Bone marrow (tissue), 2 donors: ENCODE measurements at places on chromosomes 2 and 18.

DNA sequence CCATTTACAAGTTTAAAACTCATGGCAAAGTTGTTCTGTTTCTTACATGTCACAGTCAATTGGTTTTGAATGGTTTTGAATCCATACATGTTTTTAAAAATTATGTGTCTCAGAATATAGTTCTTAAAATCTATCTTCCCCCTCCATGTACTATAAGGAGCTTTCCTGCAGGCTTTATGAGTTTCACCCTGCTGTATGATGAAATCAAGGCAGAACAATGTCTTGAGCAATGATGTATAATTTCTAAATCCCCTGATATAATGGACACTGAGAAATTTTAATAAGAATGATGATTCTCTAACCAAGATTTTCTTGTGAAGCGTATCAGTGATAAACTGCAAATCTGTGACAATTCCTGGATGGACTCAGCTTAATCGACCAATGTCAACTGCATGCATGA is 10.6 kb upstream of the ZNF516 start:
- no peak for DNase-seq

DNA sequence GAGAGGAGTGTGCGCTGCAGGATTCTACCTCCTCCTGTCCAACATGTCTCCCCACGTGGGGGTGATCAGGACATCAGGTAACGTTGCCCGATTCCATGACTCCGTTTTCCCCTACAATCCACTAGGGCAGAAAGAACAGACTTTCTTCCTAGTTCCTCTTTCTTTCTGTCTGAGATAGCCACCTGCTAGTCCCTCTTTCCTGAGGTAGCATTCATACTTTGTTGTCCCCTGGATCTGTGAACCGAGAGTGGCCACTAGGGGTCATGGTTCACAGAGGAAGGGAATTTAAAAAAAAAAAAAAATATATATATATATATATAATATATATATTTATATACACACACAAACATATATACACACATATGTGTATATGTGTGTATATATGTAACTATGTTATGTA is 210.0 kb upstream of the ZNF521 start:
- no peak for DNase-seq

GRCh38 chr2:224959556-224959955 is 82.7 kb downstream of the DOCK10 start:
- DNase-seq: no peak

- DNase-seq: no peak
Observed at GRCh38 chr18:12751891-12752290, 49.0 kb downstream of the PSMG2 start.

DNA sequence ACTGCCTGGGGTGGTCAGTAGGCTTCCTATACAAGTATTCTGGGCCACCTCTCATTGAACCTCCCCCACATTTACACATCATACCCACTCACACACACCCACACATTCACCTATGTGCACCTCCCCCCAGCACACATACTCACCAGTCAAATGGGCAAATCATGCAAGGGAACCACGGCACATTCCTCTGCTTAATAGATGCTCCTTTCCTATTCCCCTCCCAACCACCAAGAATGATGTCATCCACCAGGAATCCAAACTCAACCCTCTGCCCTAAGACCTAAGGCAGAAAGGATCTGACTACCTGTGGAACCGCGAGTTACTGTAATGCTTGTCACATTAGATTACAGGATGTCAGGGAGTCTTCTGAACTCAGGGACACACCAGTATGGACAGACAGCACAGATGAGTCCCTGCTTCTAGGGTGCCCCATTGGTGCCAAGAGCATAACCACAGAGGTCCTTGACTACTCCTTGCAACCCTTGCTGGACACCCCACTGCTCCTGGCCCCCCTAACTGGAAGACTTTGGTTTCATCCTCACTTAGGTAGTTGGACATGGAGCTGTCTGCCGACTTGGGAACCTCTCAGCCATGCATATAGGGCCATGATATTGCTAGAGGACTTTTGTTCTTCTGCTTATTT is 21.5 kb upstream of the CAB39 start:
- DNase-seq: no peak

- peak; percentile 58 for DNase-seq
Observed at GRCh38 chr2:112048887-112049286, 6.2 kb upstream of the TMEM87B start.

DNA sequence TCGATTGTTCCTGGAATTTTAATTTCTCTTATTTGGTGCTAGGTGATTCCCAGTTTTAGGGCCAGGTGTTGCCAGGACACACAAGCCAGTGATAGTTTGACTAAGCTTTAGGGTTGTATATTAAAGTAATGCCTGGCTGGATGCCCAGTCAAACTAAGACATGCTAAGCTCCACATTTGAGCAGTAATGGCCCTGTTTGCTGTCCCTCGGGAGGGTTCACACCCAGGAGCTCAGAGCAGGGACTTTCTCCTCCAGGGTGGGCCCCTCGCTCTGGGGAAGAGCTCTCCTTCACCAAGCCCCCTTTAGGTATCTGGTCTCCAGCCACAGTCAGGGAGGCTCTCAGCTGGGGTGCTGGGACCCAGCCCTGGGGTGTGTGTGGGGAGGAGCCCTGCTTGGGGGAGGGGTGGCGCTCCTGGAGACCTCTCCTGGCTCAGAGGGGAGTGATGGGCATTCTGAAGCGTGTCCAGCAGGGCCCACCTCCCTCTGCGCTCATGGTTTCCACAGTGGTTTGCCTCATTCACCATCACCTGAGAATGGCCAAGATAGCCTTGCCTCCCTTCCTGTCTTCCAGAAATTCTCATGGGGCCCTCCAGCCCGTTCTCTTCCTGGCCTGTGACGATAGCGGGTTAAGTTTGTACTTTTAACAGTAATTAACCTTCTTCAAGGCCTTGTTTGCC is 31.7 kb downstream of the INPP4A start:
- DNase-seq: no peak

DNA sequence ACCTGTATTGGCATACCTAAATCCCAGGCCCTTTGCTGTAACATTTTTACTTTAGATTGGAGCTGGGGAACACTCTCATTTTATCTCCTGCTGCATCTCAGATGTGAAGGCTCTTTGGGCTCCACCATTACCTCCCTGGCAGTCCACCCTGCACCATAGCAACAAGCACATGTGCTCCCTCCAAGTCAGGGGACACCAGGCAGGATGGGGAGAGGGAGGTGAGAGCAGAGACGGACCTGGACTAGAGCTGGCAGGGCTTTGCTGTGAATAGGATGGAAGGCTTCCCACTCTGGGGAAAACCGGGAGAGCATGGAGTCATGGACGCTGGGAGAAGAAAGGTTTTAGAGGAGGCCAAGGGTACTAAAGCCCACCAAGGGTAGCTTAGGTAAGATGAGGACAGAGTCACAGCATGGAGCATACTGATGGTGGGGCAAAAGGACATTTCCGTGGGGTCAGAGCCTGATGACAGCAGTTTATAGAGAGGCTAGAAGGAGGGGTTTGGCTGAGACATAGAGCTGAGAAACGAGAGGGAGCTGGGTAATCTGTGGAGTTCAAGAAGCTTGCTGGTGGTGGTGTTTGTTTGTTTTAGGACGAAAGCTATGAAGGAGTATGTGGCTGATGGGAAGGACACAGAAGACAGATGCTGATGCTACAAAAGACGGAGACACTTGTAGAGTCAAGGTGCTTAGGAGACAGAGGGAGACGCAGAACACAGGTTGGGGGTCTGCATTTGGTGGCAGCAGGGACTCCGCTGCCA is 134.8 kb downstream of the COL6A3 start:
- DNase-seq: no peak

GRCh38 chr2:225738735-225739134 is 339.2 kb downstream of the NYAP2 start:
- no peak for DNase-seq

- DNase-seq: no peak
Observed at GRCh38 chr2:226213717-226214116, 585.9 kb downstream of the IRS1 start.

GRCh38 chr18:77162580-77162979 is 30.0 kb upstream of the MBP start:
- DNase-seq: no peak

DNA sequence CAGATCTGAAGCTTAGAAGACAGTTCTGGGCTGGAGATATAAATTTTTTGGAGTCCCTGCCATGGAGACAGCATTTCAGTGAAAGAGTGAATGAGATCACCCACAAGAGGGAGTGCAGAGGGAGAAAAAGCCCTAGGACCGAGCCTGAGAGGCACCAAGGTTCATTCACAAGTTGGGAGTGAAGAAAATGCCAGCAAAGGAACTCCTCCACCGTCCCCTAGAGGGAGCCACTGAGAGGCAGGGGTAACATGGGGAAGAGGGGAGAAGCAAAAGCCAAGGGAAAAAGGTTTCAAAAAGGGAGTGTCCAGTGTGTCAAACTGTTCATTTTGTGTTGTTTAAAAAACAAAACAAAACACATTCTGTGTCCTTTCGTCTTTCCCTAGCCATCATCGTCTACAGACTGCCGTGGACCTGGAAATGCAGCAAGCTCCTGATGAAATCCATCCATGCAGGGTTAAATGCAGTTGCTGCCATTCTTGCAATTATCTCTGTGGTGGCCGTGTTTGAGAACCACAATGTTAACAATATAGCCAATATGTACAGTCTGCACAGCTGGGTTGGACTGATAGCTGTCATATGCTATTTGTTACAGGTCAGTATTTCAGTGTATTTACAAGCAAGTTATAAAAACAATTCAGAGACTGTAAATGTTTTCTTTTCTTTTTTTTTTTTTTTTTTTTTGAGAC is 19.1 kb downstream of the CYBRD1 start:
- no peak for DNase-seq

GRCh38 chr2:54274781-54275242 is 18.8 kb upstream of the TSPYL6 start:
- no peak for DNase-seq

DNA sequence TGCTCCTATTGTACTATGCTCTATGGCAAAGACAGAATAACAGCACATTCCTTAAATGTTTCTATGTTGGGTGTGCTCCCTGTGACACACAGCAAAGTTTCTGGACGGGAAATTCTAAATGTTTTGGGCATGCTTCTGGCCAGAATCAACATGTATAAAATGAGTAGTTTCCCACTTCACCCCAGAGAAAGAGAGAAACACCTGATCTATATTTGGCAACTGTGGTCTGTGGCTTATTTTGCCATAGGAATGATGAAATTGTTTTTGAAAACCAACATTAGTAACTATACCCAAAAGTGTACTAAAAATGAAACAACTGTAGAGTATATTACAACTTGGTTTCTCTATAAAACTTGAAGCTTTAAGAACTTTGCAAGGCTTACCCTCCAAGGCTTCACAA is 89.1 kb downstream of the RAD51AP2 start:
- DNase-seq: no peak

DNA sequence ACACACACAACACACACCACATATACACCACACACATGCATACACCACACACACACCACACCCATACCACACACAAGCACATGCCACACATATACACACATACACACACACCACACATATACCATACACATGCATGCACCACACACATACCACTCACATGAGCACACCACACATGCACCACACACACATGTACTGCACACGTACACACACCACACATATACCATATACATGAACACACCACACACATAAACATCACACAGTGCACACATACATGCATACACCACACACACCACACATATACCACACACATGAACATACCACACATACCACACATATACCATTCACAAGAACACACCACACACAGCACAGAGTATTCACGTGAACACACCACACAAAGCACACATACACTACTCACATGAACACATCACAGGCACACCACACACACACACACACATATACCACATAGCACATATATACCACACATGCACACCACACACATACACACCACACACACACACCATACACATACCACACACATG is 219.9 kb upstream of the RAB6C start:
- no peak for DNase-seq

- DNase-seq: no peak
Observed at GRCh38 chr2:128424406-128425171, 105.9 kb upstream of the HS6ST1 start.

DNA sequence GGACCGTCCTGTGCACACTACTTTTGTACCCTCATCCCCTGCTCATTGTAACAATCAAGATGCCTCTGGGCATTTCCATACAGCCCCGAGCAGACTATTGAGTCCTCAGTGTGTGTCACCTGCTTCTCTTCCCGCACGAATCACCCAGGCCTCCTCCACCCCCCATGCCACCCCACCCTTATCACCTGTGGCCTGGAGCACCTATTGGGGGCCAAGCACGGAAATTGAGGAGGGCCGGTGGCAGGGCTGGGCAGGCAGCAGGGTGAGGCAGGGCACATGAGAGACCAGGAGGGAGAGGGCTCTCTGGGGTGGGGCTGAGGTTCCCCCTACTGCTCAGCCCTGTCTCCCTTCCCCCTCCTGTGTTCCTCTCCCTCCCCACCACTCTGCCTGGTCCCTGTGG is 4.3 kb upstream of the NIFK start:
- DNase-seq: no peak

GRCh38 chr18:48922801-48923730 is 27.7 kb downstream of the SMAD7 start:
- DNase-seq: no peak

GRCh38 chr18:60668583-60668982 is 296.0 kb upstream of the MC4R start:
- DNase-seq: no peak

GRCh38 chr2:173854840-173855239 is 110.3 kb downstream of the SP3 start:
- DNase-seq: no peak

- no peak for DNase-seq
Observed at GRCh38 chr2:122545821-122546220, 790.4 kb downstream of the TSN start.

DNA sequence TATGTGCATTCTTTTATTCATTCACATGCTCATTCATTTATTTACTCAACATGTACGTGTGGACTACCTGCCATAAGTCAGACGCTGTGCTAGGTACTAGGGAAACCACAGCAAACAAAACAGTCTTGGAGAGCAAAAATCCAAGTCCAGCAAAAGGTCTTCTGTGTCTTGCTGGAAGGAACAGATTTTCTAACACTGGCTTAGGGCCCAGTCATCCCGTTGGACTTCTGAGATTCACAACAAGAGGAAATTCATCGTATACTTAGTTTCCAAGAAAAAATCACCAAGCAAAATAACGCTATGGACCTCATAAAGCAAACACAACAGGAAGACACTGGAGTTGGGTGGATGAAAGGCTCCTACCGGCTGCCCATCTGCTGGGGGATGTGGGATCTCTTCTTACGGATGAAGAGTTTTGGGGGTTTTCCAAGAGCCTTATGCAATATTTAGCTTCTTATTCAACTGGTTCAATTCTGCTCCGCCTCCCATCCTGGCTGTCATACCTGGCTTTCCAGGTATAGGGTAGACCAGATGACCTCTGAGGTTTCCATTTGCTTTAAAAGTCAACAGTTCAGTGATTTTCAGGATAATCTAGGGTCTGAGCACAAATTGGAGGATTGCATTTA is 262.7 kb downstream of the HAUS1 start:
- DNase-seq: no peak

GRCh38 chr2:165361514-165361913 is 108.0 kb upstream of the CSRNP3 start:
- no peak for DNase-seq
